Kidney epithelial cell (primary cell): ENCODE measurements at places on chromosomes 3 and 15. TPM values are rescaled to one million over a fixed set of nuclear protein-coding genes. Genes with fewer than 3 reads are reported as not detected.

GRCh38 chr3:66399529-66400232 is 101.1 kb downstream of the LRIG1 start:
- DNase-seq: no peak

GRCh38 chr15:90691982-90692773 is 25.0 kb upstream of the BLM start:
- DNase-seq: no peak

DNA sequence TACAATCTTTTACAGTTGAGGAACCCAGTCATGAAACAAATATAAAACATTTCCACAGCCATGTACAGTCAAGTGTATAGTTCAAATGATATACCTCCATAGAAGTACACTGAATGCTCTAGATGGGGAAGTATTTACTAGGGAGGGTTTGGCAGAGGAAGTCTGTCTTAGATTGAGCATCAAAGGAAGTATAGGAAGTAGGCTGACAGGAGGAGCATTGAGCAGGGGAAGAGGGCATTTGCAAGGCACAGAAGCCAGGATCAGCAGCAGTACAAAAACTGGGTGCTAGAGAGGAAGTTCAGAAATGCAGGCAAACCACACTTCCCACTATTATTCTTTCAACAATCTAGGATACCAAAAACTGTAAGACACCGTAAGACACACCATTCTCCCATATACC is 122.6 kb downstream of the ANO10 start:
- DNase-seq: no peak

Gene ABI3BP
- 0.75 and 0.84 TPM in 2 replicates for total RNA-seq

Gene ECE2
- not detected in 2 replicates for total RNA-seq

Gene SLC9C1
- total RNA-seq: 2.2 TPM in 1 of 2 replicates, not detected in the other

Gene MYEF2
- 34.6 and 45.9 TPM in 2 replicates for total RNA-seq

Gene GOLGA6L9
- 4.3 and 4.9 TPM in 2 replicates for total RNA-seq
